ENCODE measurements at places on chromosomes 1 and 21.

- no peak for DNase-seq
These were observed 237.1 kb downstream of the VAV3 start for GRCh38 chr1:107727866-107728265.

DNA sequence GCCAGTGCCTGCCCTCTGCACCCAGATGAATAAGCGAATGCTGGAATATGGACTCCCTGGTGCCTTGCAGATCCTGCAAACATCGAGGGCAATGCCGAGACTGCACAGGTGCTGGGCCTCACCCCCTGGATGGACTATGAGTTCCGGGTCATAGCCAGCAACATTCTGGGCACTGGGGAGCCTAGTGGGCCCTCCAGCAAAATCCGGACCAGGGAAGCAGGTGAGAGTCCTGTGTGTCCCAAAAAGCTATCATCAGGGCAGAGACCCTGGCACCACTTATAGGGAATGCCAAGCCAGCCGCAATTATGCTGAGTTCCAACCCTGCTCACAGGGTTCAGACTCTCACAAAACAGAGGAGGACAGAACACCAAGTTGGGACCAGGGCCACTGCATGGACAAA lies 17.2 kb downstream of the TMEM81 start:
- no peak for DNase-seq

- DNase-seq = no peak
These were observed 6.5 kb downstream of the SOAT1 start for GRCh38 chr1:179300112-179300511.

DNA sequence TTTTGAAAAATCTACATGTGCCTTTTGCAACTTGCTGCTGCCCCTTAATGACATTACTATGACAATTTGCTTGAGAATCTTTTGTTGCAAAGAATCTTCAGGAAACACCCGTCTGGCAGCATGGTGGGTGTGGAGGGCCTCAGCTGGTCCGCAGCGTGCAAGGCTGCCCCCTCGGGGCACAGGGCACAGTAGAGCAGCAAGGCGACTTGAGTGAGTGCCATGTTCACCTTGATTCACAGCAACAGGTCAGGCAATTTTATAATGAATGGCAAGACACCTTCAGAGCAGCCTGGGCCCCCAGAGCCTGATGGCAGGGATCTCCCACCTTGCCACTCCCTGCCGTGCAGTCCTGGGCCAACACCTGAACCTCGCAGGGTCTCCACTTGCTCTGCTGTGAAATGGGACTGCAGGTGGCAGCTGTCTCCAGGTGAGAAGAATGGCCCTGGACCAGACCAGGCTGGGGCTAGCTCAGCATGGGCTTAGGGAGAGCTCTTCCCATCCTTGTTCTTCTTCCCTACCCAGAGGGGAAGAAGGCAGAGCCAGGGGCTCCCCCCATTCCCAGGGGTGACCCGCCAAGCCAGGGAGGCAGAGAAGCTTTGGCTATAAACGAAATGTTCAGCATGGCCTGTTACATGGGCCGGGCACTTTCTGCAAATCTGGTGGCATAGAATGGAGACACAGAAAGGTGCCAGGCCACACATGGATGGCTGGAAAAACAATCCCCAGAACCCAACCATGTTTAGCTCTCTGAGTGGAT lies 34.5 kb upstream of the ACTRT2 start:
- DNase-seq = no peak

DNA sequence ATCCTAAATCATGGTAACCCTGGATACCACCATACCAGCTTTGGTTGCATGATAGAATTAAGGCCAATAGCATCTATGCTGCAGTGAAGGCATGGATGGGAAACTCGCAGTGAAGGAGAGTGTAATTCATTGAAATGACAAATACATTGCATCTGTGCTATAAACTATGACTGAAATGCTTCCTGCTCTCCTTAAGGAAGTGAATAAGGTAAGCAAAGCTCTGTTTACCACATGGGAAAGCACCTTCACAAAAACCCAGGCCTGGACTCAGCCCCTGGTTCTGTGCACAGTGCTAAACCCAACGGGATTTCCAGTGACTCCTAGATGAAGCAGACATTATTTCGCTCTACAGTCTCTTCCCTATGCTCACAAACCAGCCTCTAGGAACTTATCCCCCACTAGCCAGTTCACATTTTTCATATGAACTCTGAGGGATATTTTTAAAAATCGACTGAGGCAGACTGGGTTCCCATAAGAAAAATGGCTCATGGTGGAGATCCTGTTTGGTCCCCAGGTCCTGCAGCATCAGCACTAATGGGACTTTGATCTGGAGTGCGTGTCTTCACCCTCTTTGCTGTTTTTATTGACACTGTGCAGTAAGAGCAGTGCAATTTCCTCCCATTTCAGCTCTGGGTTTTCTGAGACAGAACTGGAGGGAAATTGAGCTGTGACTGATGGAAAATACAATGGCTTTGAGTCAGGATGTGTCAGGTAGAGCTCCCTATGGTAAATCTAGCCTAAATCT lies 362.7 kb downstream of the SIPA1L2 start:
- DNase-seq = no peak

DNA sequence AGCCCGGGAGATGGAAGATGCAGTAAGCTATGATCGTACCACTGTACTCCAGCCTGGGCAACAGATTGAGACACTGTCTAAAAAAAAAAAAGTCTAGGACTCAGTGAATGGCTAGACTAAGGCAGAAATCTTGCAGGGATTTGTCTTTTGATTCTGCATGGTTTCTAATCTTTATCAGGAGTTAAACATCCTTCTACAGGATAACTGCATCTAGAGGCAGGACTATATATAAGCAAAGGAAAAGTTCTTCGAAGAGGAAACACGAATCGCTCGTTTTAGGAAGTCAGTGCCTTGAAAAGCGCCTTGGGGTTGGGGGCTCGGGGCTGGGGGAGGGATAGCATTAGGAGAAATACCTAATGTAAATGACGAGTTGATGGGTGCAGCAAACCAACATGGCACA lies 602 bp upstream of the UFC1 start:
- DNase-seq = no peak

- DNase-seq = no peak
These were observed 426.6 kb upstream of the PLXNA2 start for GRCh38 chr1:208670778-208671177.

DNA sequence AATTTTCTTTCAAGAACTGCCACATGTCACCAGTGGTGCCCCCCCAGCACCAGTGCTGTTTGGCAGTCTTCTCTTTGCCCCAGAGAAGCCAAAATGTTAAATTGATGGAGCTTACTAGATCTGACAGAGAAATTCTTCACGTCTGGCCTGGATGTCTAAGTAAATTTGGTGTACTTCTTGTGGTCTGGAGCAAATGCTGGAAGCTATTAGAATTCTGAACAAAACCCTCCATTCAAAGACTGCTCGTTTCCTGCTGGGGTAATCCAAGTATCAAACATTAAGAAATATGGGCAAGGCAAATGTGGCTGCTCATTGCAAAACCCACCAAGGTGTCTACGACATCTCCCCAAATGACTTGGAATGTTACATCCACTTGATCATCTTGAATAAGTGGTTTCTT lies 92.3 kb downstream of the ROR1 start:
- DNase-seq = no peak

- no peak for DNase-seq
These were observed 51.8 kb upstream of the FASLG start for GRCh38 chr1:172607145-172607544.

DNA sequence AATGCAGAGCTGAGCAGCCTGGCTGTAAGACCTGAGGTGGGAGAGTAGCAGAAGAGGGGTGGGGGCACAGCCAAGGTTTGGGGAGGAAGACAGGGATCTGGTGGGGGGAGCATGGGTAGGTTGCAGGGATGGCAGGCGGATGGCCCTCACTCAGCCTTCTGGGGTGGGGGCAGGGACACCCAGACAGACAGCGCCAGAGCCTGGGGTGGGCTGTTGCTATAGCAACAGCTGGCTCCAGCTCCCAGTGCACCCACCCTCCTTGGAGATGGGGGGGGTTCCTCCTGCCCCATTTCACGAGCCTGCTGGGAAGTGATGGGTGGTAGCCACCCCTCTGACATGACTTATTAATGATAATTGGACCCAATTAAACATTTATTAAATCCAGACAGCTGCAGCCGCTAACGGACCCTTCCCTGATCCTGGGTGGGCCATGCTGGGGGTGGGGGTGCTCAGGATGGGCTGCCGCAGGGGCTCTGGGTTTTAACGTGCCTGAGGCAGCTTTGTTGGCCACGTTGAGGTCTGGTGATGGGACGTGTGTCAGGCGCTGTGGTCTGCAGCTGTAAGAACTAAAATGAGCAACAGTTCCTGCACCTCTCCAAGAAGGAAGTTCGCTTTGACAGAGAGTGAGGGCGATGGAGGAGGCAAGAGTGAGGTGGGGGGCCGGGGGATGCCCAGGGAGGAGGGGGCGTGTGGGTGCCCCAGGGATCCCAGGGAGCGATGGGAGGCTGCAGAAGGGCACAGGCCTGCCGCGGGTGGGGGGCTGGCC lies 19.4 kb downstream of the AGRN start:
- DNase-seq = no peak

DNA sequence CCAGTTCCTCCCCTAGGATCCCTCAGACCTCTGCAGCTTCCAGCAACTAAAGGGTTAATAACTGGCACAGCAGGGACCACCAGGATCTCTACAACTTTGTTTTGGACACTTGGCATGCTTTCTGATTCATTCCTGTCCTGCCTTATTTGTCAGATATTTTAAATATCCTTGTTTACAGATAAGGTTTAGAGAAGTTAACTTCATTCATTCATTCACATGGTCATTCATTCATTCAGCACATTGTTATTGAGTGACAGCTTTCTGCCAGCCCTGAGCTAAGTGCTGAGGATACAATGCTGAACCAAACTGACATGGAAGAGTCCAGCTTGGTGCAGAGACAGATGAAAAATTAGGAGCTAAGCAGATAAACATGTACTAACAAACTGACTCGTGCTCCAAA lies 8.8 kb upstream of the PHC2 start:
- DNase-seq = no peak

- DNase-seq = no peak
These were observed 273 bp downstream of the BMP8B start for GRCh38 chr1:39788426-39788757.

- no peak for DNase-seq
These were observed 21.1 kb upstream of the PDE9A start for GRCh38 chr21:42632336-42632751.

- DNase-seq = no peak
These were observed 5.9 kb downstream of the NBPF1 start for GRCh38 chr1:16607433-16607851.

DNA sequence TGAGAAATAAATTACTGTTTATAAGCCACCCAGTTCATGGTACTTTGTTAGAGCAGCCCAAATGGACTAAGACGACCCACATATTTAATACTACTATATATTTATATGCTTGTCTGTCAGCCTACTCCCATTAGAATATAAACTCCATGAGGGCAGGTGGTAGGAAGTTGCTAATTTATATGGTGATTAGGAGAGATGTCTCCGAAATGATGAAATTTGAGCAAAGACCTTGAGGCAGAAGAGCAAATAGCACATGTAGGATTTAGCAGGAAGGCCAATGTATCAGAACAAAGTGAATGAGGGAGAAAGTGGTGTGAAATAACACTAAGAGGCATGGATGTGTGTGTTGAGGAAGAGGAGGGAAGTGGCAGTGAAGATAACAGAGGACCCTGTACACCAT lies 10.6 kb upstream of the SLFNL1 start:
- no peak for DNase-seq

DNA sequence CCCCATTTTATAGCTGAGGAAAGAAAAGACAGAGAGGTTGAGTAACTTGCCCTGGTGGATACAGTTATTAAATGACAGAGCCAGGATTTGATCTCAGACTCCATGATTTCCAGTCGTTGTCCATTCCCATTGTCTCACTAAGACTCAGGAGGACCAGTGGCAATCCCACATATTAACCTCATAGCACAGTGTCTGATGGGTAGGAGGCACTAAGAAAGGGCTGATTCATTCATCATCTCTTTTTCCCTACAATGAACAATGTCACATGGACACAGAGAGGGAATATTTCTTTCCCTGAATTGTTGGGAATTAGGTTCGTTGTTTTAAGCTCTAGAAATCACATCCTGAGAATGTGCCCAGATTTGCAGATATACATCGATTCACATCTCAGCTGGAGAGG lies 99.9 kb downstream of the PBX1 start:
- no peak for DNase-seq

DNA sequence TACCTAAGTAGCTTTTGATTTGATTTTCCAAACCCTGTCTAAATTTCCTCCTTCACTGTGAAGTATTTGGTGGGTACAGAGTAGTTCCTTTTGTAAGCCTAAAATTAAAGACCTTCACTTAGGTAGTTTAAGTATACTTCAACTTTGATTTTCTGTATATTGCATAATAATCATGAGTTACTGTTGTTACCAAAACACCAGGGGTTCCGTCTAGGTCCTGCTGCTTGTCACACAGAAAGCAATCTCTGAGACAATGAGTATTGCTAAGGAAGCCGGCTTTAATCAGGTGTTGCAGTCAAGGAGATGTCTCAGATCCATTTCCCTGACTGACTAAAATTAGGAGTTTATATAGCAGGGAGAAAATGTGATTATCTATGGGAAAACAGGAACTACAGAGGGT lies 15.3 kb downstream of the RPS6KC1 start:
- no peak for DNase-seq

GRCh38 chr1:171769754-171770153 lies 11.7 kb upstream of the METTL13 start:
- no peak for DNase-seq

DNA sequence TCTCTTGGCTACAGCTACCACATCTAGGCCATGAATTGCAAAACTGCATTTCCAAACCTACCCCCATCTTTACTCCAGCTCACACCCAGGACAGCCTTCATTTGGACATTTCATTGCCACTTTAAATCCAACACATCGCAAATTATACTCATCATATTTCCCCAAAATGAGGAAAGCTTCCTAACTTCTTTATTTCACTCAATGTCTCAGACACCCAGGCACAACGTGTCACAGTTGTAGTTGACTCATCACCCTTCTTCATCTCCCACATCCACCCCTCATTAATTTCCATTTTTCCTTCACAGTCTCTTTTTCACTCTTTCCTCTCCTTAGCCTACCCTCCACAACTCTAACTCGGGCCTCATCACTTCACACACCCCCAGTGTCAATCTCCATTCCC lies 6.7 kb downstream of the OTUD7B start:
- no peak for DNase-seq

DNA sequence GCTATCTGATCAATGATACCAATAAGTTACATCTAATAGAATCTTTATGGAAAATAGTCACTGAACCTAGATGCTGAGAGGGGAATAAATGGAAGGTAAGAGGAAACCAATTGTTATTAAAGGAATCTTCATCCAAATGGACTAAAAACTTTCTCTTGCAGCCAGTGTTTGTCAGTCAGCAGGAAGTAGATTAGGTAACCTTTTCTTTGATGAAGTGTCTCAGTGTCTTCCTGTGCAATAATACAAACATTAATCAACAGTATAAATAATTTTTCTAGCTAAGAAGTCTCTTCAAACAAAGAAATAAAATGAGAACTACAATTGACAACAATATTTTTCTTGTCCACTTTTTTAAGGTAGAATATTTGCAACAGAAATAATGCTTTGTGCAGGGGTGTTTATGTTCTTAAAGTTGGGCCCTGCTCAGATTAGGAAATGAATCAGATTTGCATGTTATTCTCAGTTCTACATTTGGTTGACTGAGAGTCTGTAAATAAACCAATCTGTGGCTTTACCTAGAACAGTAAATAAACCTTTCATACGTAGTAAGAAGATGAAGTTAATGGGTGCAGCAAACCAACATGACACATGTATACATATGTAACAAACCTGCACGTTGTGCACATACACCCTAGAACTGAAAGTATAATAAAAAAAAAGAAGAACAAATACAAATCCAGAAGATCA lies 391.4 kb downstream of the MRPL39 start:
- DNase-seq = no peak
